Colonic mucosa (tissue), 4 donors: ENCODE measurements at places on chromosomes 5 and 9.

DNA sequence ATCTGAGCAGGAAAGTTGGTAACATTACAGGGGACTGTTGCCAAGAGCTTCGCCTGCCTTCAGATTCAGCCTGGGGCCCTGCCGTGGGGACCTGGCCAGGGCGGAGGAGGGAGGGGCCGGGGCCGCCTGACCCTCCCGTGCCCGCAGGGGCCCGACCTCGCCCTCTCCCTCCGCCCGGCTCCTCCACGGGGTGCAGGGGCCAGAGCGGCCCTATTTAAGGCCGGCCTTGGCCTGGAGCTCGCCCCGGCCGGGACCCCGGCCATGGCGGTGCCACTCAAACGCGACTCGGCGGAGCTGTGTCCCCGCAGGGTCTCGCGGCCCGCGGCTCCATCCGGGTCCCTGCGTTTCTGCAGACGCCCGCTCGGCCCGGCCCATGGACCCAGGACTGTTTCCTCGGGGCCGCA, 757 bp downstream of the TMEM250 start:
- no peaks in the 10 kb centered on the region for H3K36me3 ChIP-seq
- peak overlapping the region; percentile 91 for H3K27ac ChIP-seq
- H3K4me3 ChIP-seq: peak overlapping the region; percentile 83

DNA sequence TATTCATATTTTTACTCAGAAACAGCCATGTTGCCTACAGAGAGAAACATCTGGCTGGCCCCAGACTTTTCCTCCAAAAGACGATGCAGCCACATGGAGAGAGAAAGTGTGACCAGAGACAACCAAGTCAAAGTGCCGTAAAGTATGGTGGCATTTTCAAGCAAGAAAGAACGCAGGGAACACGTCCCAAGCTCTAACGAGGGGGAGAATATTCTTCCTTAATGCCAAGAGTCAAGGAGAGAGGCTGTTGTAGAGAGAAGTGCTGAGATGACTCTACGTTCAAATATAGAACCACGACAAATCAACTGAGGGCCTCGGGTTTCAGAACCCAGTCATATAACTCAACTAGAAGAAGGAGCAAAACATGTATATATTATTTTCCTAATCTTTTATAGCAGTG, 55.9 kb downstream of the FNBP1 start:
- no peak for DNase-seq
- no peaks in the 10 kb centered on the region for H3K36me3 ChIP-seq
- no peak overlapping the region for H3K27ac ChIP-seq
- H3K4me3 ChIP-seq: no peak overlapping the region

- H3K27ac ChIP-seq: no peak overlapping the region
- no peaks in the 10 kb centered on the region for H3K4me1 ChIP-seq
These were observed 118.7 kb downstream of the LPAR1 start for GRCh38 chr9:110919609-110920008.

GRCh38 chr5:18888821-18889220, 1099.2 kb downstream of the CDH18 start:
- H3K27ac ChIP-seq: no peak overlapping the region
- no peaks in the 10 kb centered on the region for H3K27me3 ChIP-seq
- H3K4me1 ChIP-seq: no peaks in the 10 kb centered on the region
- no peaks in the 10 kb centered on the region for H3K36me3 ChIP-seq
- DNase-seq: no peak

DNA sequence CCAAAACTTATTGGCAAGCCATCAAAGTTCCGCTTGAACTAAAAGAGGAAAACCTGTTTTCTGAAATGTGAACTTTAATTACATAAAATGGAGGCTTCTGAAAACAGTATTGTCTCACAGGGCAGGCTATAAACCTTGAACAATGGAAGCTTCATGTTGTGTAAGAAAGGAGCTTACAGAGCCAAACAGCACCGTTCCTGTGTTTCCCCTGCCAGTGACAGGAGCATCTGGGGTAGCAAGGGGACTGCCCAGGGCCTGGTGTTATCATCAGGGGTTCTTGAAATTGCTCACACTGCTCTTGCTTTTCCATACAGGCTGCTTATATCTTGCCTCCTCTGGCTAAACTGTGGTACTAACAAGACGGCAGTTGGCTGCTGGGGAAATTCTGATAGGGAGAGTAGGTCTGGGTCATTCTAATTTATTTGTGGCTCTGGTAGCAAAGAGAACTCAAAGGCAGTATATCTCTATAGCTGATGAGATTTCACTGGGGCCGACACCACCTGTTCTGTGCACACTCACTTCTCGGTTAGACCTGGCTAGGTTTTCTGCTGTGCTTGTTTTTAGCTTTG, 40.4 kb downstream of the BASP1 start:
- H3K27me3 ChIP-seq: no peaks in the 10 kb centered on the region
- peaks cover 12% of the 10 kb centered on the region for H3K4me1 ChIP-seq
- H3K27ac ChIP-seq: no peak overlapping the region
- no peaks in the 10 kb centered on the region for H3K36me3 ChIP-seq
- H3K4me3 ChIP-seq: no peak overlapping the region

GRCh38 chr5:100004969-100005368, 530.2 kb upstream of the FAM174A start:
- H3K4me1 ChIP-seq: no peaks in the 10 kb centered on the region
- H3K27ac ChIP-seq: no peak overlapping the region
- no peak for DNase-seq
- no peaks in the 10 kb centered on the region for H3K27me3 ChIP-seq
- H3K36me3 ChIP-seq: no peaks in the 10 kb centered on the region
- H3K4me3 ChIP-seq: no peak overlapping the region

DNA sequence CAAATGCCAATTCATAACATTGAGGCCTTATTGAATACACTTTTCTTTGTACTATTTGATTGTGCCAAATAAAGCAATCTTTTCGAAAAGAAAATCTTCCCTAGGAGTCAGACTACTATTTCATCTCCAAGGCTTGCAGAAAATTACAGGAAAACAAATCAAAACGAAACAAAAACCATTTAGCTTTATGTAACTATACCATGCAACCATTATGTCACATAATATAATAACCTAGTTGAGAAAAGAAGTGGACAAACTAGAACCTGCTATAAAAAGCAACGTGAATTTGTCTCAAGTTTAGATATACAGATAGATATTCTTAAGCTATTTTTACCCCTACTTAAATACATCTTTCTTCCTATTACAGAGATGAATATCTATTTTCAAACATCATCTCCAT, 18.0 kb downstream of the HTR4 start:
- H3K27me3 ChIP-seq: no peaks in the 10 kb centered on the region
- no peak overlapping the region for H3K4me3 ChIP-seq
- DNase-seq: no peak
- H3K36me3 ChIP-seq: no peaks in the 10 kb centered on the region
- no peaks in the 10 kb centered on the region for H3K4me1 ChIP-seq

GRCh38 chr9:85115473-85115872, 445.9 kb downstream of the NTRK2 start:
- no peaks in the 10 kb centered on the region for H3K27me3 ChIP-seq
- H3K36me3 ChIP-seq: no peaks in the 10 kb centered on the region
- no peak overlapping the region for H3K4me3 ChIP-seq
- DNase-seq: no peak
- H3K27ac ChIP-seq: no peak overlapping the region

- no peak overlapping the region for H3K27ac ChIP-seq
- no peaks in the 10 kb centered on the region for H3K36me3 ChIP-seq
- H3K4me1 ChIP-seq: no peaks in the 10 kb centered on the region
- H3K27me3 ChIP-seq: no peaks in the 10 kb centered on the region
- DNase-seq: no peak
These were observed 719.2 kb upstream of the CTNND2 start for GRCh38 chr5:12623408-12623807.

- no peaks in the 10 kb centered on the region for H3K4me1 ChIP-seq
- no peaks in the 10 kb centered on the region for H3K27me3 ChIP-seq
- H3K4me3 ChIP-seq: no peak overlapping the region
- no peak overlapping the region for H3K27ac ChIP-seq
- no peaks in the 10 kb centered on the region for H3K36me3 ChIP-seq
- no peak for DNase-seq
These were observed 142.9 kb downstream of the NR2F1-AS1 start for GRCh38 chr5:93438124-93438523.
